Kidney glomerular epithelial cell (primary cell): ENCODE measurements at places on chromosomes 2 and 18.

DNA sequence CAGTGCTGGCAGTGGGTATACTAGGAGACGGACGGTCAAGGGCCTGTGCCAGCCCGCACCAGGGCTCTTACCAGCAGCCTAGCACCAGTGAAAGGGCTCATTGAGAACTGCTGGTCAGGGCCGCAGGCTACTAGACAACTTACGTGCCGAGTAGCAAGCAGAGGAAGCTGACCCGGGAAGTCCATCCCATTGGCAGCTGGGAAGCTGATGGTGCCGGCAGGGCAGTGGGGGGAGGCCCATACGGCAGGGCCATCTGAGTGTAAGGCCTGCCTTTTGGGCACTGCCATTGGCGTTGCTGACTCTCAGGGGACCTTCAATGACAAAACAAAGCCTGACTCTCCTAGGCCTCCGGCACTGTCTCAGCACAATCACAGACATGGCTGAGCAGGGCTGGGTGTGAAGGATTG lies 20.6 kb downstream of the EFR3B start:
- no peak for DNase-seq

DNA sequence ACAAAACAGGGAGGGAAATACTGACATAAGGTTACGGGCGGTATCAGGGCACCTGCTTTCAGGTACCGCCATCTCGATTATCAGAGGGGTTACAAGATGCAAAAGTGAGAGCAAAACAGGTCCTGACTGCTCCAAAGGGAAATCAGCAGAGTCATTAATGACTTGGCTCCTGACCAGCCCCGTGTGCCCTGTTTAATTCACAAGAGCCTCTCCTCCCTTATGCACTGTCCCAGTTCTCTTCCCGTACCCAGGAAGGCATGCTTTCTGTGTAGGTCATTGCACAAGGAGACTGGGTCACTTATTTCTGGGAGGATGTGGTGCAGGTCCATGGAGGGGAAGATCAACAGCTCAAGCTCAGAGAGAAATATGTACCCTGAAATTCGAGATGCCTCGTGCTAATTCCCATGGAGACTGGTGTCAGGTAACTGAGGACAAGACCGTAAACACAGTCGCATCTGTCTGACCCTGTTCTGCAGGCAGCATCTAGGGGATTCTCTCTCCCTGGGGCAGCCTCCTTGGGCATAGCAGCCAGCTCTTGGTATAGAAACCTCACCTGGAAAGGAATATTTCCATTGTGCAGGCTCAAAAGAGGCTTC lies 79.9 kb downstream of the HNRNPLL start:
- no peak for DNase-seq

DNA sequence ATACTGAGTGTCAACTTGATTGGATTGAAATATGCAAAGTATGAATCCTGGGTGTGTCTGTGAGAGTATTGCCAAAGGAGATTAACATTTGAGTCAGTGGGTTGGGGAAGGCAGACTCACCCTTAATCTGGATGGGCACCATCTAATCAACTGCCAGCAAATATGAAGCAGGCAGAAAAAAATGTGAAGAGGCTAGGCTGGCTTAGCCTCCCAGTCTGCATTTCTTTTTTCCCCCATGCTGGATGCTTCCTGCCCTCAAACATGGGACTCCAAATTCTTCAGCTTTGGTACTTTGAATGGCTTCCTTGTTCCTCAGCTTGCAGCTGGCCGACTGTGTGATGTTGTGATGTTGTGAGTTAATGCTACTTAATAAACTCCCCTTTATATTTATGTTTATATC lies 577.4 kb downstream of the CPS1 start:
- no peak for DNase-seq

DNA sequence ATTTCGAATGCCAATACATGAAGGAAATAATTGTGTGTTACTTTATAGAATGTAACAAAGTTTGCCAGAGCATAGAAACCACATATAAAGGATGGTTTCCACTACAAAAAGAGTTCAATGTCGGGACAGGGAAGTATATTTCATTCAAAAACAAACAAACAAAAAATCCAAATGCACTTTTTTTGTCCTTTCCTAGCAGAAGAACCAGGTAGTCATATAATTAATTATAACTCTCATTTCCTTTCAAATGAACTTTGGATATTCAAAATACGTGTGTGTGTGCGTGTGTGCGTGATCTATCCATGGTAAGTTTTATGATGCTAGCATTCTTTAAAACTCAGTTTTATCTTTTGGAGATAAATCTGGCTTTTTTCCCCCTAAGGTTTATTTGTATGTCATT lies 8.3 kb downstream of the FN1 start:
- DNase-seq: no peak

- no peak for DNase-seq
Measured at GRCh38 chr18:48580782-48581181, 42.0 kb downstream of the CTIF start.

DNA sequence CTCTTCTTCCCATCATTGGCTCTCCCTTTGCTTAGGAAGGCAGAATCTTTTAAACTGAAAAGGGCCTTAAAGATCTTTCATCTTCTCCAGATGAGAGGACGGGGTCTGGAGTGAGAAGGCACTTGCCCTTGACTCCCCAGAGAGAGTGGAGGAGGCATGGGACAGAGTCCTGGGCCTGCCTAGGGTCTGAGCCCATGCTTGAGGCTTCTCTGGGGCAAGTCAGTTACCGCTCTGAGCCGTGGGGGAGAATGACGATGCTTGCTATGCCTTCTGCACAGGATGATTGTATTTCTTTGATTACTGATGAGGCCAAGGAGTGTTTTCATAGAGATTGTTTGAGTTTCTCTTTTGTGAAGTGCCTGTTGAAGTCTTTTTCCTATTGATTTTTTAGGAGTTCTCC lies 921 bp downstream of the PLB1 start:
- DNase-seq: peak; percentile 24

- no peak for DNase-seq
Measured at GRCh38 chr2:239108459-239108858, 260.6 kb downstream of the TWIST2 start.

DNA sequence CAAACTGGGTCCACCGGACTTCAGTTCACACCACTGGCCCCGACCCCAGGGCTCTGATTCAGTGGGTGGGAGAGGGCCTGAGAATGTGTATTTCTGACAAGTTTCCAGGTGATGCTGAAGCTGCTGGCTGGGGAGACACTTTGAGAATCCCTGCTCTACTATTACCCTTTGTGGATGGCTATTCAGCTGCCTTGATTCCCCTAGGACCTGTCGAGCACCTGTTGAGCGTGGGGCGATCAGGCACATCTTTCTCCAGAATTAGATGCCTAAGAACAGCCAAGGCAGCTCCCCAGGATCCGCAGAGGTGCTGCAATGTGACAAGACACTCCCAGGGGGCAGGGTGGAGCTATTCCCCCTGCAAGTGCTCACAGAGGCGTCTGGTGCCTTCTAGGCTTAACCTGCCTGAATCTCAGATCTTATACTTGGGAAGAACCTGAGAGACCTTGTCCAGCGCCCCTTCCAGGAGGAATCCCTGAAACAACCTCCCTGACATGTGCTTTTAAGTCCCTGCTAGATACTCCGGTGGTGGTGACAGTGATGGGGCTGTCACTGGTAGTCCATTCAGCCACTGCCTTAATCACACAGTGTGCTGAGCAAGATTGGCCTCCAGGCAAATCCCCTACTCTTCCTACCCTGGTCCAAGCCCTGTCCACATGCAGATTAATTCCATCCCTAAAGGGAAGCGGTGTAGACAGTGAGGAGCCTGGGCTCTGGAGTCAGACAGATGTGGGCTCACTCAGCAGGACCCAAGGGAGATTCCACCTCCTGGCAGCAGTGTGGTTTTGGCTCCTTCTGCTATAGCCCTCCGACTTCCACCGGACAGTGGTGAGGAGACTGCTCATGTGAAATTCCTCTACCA lies 43.4 kb upstream of the OTOF start:
- no peak for DNase-seq

GRCh38 chr2:168137510-168138180 lies 109.8 kb downstream of the STK39 start:
- DNase-seq: no peak

DNA sequence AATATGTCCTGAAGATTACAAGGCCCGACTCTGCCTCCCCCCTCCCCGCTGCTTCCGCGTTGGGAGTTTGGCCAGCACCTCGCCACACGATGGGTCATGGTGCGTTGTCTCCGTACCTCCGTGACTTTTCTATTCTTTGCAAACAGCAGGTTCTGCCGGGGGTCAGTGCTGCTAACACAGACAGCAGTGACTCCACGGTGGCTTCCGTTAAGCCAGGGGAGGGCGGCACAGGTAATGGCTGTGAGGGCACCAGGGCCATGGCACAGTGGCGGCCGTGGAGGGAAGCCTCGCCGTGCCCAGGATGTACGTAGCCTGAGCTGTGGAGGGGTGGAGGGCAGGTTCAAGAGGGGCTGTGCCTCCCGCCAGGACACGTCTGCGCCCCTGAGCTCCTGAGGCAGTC lies 115.5 kb downstream of the NFATC1 start:
- no peak for DNase-seq

DNA sequence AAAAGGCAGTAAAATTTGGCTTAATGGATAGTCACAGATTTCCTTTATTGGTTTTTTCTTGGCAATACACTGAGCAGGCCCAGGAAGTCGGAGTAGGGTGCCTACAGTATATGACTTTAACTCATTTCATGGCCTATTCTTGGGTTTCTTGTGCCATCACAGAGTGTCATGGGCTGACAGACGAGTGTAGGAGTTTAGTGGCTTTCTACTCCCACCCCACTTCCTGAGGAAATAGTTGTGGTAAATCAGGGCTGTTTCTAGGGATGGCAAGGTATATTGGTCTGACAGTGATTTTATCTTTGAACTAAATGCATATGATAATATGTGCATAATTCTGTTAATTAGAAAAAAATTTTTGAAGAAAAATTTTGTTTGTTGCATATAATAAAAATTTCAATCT lies 100.1 kb downstream of the PLCL1 start:
- no peak for DNase-seq
